ENCODE measurements at places on chromosomes 5 and 9.

DNA sequence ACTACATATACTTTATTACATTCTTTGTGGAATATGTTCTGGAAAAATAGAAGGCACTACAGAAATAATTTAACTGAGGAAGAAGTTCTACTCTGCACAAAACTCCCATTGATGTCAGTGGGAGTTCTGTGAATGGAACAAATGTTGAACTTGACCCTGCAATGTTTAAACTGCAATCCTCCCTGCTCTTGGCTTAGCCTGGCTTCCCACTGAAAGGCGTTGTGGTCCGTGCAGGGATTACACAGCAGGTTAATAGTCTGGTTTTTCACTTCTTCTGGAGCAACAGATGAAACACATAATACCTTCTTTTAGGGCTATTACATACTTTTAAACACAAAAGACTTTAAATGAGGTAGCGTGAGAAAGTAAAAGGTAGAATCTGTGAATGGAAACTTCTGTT, 12.9 kb upstream of the ERBIN start:
- no peak for DNase-seq

DNA sequence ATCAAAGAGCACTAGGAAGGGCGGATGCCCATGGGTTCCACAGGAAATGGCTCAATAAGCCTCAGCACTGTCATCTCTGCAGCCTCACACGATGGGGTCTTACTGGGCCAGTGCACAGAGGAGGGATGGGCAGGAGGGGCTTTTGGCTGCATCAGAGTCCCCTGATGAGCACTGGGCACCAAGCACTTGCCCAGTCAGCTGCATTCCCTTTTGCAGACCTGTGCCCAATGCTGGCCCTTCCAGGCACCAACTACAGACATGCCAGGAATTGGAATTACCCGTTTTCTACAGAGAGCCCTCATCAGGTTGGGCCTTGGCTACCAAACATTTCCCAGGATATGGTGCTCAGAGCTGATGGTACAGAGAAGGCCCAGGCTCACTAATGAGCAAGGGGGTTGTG, 182.5 kb downstream of the HSPA4 start:
- DNase-seq, result no peak

DNA sequence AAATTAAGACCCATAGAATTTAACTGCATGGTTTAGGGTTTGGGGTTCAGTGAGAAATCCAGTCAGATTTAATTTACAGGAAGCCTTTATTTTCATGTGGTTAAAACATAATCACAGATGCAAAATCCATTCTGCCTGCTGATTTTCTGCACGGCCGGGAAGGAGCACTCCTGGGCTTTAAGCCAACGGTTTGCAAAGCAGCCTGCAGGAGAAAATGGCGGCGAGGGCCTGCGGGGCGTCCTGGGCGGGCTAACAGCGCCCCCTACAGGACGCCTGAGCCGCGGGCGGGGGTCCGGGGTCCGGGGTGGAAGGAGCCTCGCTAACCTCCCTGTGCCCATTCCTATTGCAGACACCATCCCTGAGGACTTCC, 47.6 kb downstream of the THBS4 start:
- DNase-seq, result peak; percentile 86

GRCh38 chr5:115450741-115451140, 93.8 kb downstream of the FEM1C start:
- DNase-seq, result no peak

- no peak for DNase-seq
These were observed 1.9 kb upstream of the QSOX2 start for GRCh38 chr9:136247551-136247916.

- DNase-seq, result no peak
These were observed 10.8 kb upstream of the DBN1 start for GRCh38 chr5:177483994-177484901.

GRCh38 chr5:1521671-1522600, 1.8 kb downstream of the LPCAT1 start:
- peak; percentile 55 for DNase-seq

DNA sequence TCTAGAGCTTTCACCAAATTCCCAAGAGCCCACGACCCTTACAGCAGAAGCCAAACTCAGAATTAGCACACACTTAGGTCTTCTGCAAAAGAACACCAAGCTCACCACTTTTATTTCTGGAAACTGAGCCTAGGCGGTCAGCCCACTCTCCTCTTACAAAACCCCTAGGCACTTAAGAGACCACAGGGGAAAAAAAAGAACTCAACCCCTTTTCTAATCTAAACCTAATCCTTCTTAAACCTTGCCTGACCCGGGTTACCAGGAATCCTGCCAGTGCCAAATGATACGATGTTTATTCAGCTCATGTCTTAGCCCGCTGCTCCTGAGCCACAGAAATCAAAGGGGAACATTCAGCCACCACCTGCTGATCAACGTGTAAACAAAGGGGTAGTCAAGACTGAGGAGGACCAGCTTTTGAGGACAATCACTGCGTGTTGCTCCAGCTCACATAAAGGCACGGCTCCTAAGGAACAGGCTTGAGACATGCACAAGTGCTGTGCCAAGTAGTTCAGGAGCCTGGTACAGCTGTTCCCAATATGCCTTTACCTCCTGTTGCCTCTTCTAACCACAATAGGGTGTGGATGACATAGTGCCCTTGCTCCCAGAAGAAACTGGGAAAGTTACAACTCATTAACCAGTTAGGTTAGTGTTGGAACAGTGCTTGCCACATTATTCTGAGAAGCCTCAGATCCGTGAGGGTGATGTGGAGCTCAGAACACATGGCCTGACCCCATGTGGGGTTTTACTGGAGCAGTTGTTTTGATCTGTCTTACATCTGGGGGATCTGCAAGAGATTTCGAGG, 49.3 kb downstream of the ZFAND5 start:
- DNase-seq, result no peak

DNA sequence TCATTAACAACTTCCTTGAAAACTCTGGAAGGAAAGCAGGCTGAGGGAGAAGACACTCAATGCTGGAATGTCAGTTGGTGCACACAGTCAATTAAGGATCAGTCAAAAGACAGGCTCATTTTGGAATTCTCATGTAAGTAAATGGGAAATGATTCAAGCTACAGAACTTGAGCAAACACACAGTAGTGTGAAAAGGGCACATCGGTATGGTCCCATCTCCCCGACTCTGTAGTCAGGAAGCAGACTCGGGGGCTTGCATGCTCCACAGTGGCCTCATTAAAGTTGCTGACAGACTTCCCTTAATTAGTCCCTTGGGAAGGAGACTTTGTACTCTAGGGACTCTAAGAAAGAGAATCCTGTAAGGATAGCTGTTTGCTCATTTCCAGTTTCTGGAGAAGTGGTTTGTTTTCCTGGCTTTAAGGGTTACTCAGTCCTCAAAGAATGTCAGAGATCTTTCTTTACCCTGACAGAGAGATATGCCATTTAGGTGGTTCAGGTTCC, 339.2 kb downstream of the ADAMTS6 start:
- no peak for DNase-seq

DNA sequence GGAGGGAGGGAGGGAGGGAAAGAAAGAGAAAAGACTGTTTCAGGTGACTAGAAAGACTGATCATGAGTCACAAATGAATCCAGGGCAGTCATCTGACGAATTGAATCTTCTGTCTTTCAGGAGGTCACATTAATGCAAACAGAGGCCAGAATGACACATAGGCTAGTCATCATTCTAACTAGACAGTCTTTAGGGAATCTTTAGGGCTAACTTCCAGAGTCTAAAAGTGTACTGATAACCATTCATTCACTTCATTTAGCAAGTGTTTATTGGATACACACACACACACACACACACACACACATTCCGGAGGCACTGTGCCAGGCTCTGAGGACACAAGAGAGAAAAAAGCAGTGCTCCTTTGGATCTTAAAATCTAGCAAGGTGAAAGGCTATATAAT, 156.7 kb downstream of the EBF1 start:
- DNase-seq, result no peak

DNA sequence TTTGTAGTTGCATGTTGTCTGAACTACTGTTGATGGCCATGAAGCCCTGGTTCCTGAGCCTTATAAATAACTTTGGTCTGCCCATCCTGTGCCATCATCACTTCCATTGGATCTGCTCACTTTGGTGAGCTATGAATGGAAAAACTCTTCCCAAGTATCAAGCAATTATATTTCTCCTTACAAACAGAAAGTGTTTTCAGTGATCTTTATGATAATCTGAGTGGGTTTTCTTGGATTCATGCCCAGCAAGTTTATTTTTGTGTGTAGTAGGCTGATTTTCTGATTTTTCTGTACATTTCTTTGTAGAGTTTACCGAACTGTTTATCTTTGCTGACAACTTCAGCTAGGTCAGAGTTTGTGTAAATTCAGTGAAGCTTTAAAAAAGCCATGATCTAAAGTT, 31.0 kb downstream of the CAMK4 start:
- DNase-seq, result no peak

GRCh38 chr5:2157372-2157771, 274.6 kb upstream of the IRX4 start:
- no peak for DNase-seq

- DNase-seq, result no peak
These were observed 28.3 kb downstream of the IARS1 start for GRCh38 chr9:92265154-92265553.

DNA sequence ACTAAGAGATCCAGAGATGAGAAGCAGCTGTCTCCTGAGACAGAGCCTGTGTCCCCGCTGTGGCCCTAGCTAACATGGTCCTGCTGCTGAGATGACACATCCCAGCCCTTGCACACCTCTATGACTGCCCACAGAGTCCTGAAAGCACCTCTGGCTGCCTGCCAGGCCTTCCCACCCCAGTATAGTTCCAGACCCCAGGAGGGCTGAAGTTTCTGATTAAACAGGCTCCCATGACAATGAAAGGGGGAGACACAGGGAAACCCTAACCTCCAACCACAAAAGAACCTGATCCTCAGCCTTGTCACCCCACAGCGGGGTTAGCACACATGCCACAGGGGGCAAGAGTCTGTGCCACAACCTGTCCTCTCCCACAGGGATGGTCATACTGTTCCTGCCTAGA, 15.6 kb downstream of the CIZ1 start:
- DNase-seq, result no peak

DNA sequence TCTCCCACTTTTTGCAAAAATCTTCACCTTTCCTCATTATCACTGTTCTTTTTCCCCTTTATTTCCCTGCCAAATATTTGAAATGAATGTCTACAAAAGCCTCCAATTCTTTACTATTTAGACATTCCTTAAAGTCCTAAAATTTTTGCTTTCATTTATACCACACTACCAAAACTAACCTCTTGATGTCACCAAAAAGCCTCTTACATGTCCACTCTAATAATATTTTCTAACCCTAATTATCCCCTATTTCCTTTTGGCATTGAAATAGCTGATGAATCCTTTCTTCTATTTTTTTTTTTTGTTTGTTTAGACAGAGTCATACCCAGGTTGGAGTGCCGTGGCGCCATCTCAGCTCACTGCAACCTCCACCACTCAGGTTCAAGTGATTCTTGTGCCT, 32.3 kb upstream of the NRG2 start:
- no peak for DNase-seq

DNA sequence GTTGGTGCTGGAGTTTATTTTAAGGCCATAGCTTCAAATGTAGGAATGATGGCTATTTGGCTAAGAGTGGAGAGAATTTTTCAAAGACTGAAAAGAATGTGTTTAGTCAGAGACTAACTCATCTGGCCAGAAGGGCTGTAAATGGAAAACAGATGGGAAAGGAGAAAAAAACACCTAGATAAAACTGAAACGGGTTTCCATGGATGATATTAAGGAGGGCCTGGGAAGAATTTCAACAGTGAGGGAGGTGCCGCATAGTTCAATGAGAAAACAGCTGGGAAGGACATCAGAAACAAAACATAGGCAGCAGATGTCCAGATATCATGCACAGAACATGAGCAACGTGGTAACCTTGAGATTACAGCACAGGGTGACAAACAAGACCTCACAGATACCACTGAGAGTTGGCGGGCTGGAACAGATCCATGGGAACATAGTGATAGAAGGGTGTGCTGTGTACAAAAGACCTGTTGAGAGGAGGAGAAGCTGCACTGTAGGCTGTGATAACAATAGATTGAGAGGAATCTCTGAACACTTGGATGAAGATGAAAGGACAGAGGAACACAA, 31.2 kb upstream of the RAD23B start:
- no peak for DNase-seq

GRCh38 chr5:143226872-143227271, 176.6 kb downstream of the NR3C1 start:
- DNase-seq, result no peak

- DNase-seq, result no peak
These were observed 97.3 kb downstream of the OXCT1 start for GRCh38 chr5:41772785-41773442.

All from activated CD8-positive, alpha-beta memory T cell treated with anti-CD3 and anti-CD28 coated beads for 24 hours (primary cell).